ENCODE measurements at places on chromosomes 5 and 9.

- no peak for DNase-seq
These were observed 391.3 kb downstream of the NR2F1-AS1 start for GRCh38 chr5:93189707-93190120.

DNA sequence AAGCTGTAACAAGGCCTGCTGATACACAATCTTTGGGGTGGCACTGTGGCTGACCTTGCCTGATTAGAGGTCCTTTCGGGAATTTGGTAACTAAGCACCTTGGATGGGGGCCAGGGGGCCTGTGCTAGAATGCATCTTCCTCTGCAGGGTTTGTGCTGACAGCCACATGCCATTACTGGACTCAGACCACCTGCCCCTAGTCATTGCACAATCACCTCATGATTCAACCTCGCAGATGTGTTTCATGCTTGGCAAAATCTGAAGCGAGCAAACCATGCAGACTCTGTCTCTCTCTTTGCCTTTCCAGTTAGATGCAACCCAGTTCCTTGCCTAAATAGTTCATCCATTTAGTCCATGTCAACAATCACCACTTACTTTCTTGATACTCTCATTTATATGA, 96.5 kb upstream of the ERCC6L2 start:
- no peak for DNase-seq

- no peak for DNase-seq
These were observed 94.5 kb downstream of the TTLL11 start for GRCh38 chr9:121998513-121999049.

DNA sequence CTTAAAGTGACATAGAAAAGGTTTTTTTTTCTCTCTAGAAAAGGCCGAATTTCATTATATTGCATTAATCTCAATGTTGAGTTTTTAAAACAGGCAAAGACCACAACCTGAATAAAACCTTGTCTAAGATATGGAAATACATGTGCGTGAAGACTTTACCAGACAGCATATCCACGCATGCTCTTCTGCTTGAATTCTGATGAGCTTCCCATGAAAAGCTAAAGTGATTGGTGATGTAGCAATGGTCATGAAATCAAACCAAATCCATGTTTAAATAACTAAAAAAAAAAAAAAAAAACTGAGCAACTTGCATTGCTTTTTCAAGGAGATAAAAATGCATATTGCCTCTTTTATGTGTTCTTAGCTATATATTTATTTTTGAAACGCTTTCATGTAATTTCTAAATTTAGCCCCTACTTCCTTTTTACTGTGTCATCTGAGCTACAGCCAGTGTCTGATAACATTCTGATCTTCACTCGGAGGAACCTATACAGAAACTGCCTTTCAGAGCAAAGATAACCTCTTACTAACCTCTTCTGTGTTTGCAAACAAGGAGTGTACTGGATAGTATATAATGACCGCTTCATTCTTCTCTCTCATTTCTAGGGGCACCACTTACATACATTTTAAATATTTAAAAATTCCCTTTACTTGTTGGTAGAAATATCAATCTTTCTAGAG, 179.1 kb upstream of the GNA14 start:
- DNase-seq: no peak

- no peak for DNase-seq
These were observed 174.0 kb upstream of the IL12B start for GRCh38 chr5:159504106-159504856.

GRCh38 chr5:180331647-180331950, 21.5 kb downstream of the GFPT2 start:
- no peak for DNase-seq

DNA sequence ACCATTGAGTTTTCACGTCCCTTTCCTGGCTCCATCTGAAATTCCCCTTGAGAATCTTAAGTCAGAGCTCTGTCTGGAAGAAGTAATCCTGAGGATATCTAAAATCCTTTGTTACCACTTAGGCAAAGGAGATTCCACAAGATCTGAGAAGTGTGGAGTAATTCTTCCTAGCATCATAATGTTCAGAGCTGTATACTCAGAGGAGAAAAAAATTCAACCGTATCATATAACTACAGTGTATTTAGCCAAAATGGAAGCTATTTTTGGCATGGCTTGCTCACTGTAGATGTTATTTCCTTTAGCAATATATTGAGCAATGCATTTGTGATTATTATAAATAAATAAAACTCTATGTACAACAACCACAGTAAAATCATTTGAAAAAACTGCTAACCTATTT, 1858.4 kb downstream of the EFNA5 start:
- no peak for DNase-seq

- DNase-seq: no peak
These were observed 54.6 kb downstream of the ALG2 start for GRCh38 chr9:99167119-99167518.

DNA sequence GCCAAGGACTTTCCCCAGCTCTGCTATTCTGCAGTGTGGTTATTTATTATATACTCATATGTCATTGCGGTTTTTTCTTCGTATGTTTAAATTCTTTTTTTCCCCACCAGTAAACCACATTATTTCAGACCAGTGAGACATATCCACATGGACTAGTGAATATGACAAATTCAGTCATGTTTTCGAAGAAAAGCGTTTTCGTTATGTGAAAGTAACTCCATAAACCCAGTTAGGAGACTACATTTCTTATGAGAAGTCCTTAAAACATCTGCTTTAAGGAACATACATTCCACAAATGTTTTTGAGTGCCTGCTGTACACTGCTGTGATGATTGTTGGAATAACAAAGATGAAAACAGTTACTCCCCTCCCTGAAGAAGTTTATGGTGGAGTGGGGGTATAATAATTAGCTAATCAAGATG, 591.8 kb upstream of the CLINT1 start:
- DNase-seq: no peak

DNA sequence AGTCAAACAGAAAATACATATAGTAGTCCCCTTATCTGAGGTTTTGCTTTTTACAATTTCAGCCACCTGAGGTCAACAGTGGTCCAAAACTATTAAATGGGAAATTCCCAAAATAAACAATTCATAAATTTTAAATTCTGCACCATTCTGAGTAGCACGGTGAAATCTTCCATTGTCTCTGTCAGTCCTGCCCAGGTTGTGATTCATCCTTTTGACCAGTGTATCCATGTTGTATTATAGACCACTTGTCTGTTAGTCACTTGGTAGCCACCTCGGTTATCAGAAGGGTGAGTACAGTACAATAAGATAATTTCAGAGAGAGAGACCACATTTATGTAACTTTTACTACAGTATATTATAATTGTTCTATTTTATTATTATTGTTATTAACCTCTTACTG, 2.8 kb downstream of the CCDC152 start:
- DNase-seq: no peak

- no peak for DNase-seq
These were observed 123.4 kb downstream of the OLFM1 start for GRCh38 chr9:135210676-135211523.

DNA sequence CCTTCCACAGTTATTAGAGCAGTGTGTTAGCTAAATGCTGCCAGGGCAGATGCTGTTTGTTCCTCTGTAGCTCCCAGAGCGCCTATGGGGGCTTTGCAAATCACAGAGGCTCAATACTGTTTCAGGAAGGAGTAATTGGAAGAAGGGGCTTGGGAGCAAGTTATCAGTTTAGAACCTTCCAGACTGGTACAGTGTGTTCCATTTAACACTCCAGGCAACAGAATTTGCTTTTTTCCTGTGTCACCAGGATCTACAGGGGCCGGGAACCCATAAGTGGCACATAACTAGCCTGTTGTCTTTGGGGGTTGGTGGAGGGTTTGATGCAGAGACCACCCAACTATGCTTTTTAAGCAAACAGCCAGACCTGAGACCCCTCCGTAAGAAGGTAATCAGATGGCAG, 307.3 kb upstream of the KCNN2 start:
- DNase-seq: no peak

DNA sequence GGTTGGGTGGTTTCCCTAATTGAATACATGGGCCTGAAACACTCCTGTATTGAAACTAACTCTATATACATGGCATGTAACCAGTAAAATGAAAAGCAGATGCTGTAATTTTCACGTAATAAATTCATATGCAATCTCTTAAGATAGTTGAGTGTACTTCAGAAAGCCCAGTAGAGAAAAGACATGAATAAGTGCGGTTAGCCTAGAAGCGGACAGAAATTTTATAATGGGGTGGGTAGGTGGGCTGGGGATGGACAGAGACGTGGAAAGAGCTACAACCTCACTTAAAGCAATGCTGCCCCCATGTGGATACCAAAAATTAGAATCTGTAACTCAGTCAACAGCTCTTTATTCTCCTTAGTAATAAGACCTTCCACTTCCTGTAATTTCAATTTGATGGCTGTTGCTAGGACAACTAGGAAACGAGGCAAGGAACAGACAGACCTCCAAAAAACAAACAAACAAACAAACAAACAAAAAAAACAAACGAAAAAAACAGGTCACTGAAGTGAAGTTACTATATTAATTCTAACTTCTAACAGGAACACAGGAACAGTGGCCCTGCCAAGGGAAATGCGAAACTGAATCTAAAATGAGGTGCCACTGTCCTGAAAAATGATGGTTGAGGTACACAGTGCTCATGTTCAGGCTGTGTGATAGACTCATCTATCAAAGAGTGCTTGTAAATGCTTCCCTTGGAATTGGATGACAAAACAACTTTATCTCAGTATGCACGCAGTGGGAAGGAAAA, 103.4 kb upstream of the GNA14 start:
- DNase-seq: no peak

DNA sequence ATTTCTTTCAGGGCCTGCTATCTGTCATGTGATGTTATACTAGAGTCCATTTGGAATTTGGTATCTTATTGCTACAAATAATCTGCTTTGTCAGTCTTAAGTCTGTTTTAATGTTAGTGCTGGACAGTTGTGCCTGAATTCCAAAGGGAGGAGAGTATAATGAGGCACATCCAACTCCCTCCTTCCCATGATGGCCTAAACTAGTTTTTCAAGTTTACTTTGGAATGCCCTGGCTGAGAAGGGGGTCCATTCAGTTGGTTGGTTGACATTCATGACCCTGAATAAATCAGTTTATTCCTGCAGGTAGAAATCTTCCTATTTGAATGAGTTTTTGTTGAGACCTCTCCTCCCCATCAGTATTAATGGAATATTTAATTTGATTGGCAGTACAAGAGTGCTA, 9.4 kb upstream of the LRRTM2 start:
- no peak for DNase-seq

DNA sequence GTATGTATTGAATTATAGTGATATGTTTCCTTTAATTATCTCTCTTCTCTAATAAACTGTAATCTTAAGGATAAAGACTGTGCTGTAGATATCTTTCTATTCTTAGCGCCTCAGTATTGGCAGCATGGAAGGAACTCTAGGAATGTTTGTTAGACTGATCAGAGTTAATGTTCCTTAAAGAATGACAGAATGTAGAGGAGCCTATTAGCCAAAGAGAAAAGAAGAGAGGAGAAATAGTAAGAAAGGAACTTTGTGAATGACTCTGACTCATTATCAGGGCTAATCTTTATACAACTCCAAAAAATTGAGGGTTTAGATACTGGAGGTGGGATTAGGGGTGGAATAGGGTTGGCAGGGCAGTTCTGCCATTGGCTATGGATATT, 59.0 kb upstream of the NUDT12 start:
- DNase-seq: no peak

GRCh38 chr9:16915126-16915831, 44.8 kb upstream of the BNC2 start:
- DNase-seq: no peak

GRCh38 chr5:180375291-180375690, 22.2 kb upstream of the GFPT2 start:
- DNase-seq: no peak

- no peak for DNase-seq
These were observed 26.0 kb upstream of the TTLL11 start for GRCh38 chr9:122119166-122119521.

Data from activated CD8-positive, alpha-beta memory T cell treated with anti-CD3 and anti-CD28 coated beads, Interleukin-2, amount 50 U/mL, for 4 hours (primary cell).